ENCODE measurements at places on chromosomes 2 and 18.
A peak's percentile ranks its signal among the peaks of the same experiment; 100 is the strongest.

DNA sequence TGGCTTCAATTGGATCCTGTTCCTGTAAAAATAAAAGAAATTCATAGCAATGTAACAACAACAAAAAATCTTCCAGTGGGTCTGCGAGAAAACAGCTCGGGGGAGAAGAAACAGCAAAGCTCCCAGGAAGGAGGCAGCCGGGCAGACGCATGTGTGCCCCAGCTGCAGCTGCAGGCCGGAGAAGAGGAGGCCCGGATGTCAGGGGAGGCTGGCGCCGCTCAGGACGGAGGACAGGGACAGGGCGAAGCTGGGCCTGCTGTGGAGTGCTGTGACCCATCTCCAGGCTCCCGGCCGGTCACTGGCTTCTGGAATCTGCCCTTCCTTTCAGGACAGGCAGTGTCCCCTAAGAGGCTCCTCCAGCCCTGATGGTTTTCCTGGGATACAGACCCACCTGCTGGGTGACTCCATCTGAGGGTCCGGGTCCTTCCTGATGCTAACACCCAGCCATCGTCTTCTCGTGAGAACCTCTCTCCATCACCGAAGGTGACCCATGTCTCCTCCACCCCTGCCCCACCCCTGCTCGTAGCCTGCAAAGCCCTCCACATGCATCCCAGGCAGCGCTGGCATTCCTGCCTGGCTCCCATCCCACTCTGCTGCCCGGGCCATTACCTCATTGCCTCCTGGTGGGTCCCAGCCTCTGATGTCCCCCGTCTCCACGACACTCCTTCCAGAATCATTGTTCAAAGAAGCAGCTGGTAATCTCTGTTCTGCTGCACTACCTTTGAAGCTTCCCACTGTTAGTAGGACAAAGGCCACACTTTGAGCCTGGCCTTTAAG is 145.4 kb upstream of the TWIST2 start:
- DNase-seq: no peak

- DNase-seq: no peak
Observed at GRCh38 chr2:203471323-203471722, 63.8 kb downstream of the RAPH1 start.

DNA sequence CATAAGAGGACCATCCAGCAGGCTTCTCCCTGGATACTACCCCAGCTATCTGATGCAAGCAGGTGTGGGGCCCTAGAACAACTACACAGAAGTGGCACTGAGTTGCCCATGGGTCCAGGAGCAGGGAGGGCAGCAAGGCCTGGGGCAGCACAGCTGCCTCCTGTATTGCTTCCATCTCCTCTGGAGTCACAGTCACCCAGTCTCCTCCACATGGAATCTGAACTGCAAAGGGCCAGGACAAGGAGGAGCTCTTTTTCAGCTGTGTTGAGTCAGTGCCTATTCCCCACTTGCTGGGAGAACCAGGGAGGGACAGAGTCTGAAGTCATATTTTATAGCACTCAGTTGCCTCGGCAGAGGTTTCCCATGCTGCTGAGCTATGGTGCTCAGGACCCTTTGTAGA is 67.9 kb upstream of the ALPP start:
- DNase-seq: no peak

DNA sequence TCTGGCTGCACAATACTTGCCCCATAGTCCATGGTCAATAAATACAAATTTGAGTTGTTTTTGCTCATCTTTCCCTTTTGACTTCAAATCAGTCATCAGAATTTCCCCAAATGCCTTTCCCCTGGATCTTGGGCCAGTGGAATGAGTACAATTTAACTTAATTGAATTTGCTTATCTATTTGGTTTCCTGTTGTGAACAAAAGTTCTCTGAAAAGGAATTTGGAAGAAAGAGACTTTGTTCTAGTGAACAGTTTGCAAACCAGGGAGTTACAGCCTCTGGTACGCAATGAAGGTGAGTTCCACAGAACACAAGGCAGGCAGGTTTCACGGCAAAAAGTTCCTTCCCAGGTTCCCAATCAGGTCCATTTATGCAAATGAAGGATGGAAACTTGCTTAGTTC is 1.2 kb upstream of the UGT1A1 start:
- DNase-seq: no peak

DNA sequence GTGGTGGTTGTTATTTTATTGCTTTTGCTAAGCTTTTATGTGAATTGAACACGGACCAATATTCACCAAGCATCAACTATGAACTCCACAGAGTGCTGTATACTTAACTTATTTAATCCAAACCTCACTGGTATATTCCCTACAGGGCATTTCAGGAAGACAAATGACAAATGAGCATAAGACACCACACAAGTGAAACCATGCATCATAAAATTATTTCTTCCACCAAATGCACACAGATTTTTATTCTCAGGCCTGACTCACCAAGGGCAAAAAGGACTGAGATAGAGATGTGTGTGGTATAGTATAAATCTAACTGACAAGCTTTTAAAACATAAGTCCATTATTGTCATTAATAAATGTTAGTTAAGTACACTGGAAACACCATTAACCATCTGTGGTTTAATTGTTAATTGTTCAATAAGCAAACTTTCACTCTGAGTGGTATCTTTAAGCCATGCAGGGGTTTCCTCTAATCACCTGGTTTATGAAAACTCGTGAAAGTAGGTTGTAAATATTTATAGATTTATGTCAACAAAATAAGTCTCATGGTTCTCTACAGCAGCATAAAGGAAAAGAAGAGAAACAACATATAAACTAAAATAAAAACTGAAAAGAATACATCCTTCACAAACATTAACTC is 77.6 kb upstream of the CRIM1 start:
- DNase-seq: no peak

DNA sequence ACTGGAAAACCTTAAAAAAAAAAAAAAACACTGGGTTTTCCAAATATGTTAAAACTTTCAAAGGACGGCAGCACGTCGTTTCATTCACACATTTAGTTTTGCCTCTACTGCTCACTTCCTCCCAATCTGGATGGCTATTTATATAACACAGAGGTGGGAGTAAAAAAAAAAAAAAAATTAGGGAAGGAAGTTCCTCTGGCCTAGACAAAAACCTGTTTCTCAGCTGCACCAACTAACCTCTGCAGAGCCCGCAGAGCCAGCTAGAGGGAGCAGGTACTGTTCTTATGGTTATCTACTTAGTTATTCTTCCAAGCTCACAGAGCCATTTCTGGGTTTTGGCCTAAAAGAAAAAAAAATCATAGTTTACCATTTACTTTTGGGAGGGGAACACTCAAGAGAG is 28.1 kb downstream of the SLC1A4 start:
- peak; percentile 26 for DNase-seq

DNA sequence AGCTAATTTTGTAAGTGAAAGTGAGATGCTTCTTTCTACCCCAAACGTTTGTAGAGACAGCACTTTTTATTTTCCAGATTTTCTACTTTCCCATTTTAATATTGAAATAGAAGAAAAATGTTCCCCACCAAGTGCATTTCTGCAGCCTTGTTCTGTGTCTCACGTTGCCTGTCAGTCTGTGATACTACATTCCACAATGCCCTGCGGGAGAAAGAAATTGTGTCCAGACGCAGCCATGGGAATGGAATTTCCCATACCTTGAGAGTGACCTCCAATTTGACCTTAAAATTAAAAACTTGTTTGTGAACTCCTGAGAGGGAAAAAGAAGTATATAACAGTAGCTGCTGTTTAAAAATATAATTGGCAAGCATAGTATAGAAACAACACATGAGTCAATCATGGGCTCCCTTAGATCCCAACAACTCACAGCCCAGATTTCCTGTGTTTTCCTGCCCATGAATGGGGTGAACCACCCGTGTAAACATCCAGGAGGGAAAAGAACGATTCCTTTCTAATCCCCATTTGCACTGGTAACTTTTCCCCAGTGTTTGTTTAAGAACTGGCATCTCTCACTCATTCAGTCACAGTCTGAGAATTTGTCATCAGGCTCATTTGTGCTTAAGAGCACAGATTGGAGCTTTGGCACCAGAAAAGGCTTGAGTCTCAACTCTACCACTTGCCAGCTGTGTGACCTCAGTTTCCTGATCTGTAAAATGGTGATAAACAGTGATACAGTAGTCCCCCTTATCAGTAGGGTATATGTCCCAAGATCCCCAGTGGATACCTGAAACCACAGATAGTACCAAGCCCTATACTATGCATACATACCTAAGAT is 166.1 kb upstream of the ZNF521 start:
- DNase-seq: peak; percentile 9

- no peak for DNase-seq
Observed at GRCh38 chr2:145007093-145007959, 487.4 kb upstream of the ZEB2 start.

- DNase-seq: no peak
Observed at GRCh38 chr2:106812383-106812782, 73.6 kb downstream of the ST6GAL2 start.

GRCh38 chr18:13539050-13539449 is 187.3 kb downstream of the FAM210A start:
- no peak for DNase-seq

- no peak for DNase-seq
Observed at GRCh38 chr2:39123436-39123999, 2.7 kb upstream of the SOS1 start.

- no peak for DNase-seq
Observed at GRCh38 chr18:49381267-49381845, 79.1 kb downstream of the DYM start.

DNA sequence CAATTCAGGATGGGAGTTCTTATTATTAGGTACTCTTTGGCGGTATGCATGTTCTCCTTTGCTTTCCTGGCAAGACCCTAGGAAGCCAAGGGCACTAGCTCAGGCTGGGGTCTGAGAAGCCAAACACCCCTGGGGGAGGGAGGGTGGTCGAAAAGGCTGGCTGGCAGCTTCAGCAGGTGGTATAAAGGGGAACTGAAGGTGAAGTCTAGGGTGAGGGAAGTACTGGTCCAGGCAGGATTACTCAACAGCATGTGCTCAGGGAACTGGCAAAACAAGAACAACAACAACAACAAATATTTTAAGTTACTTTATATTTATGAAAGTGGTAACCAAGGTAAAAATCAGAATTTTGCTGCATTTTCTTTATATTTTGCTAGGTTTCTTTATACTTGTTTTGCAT is 40.7 kb upstream of the PCBP1 start:
- no peak for DNase-seq

GRCh38 chr2:227022608-227023007 is 141.4 kb downstream of the COL4A4 start:
- DNase-seq: no peak

DNA sequence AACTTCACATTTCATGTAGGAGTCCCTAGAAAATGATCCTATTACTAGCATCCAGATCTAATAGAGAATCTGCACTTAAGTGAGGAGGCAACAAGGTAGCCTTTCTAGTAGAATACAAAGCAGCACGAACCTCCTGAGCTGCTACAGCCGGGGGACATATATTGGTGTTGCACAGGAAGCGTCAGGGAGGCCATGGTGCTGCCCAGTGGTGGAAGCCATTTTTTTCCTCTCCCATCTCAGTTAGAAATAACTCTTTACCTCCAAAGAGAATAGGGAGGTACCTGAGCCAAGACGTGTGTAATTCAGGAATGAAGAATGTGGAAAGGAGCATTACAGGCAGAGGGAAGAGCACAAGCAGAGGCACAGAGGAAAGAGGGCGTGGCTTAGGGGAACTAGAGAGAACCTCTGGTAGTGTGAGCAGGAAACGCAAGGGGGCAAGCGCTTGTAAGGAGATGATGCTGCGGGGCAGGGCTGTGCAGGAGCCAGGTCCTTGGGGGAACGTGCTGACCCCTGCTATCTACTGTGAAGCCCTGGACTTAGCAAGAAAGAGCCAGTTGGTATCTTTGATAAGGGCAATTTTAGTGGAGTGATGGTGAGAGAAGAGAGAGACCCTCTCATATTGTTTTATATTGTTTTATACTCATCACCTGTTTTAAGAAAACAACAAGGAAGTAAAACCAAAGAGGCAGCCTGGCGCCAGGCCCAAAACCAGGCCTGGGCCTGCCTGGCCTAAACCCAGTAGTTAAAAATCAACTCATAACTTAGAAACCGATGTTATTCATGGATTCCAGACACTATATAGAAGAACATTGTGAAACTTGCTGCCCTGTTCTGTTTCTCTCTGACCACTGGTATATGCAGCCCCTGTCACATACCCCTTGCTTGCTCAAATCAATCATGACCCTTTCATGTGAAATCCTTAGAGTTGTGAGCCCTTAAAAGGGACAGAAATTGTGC is 50.0 kb upstream of the TTC39C start:
- no peak for DNase-seq

GRCh38 chr2:102401456-102401855 is 21.5 kb upstream of the IL18RAP start:
- DNase-seq: no peak

DNA sequence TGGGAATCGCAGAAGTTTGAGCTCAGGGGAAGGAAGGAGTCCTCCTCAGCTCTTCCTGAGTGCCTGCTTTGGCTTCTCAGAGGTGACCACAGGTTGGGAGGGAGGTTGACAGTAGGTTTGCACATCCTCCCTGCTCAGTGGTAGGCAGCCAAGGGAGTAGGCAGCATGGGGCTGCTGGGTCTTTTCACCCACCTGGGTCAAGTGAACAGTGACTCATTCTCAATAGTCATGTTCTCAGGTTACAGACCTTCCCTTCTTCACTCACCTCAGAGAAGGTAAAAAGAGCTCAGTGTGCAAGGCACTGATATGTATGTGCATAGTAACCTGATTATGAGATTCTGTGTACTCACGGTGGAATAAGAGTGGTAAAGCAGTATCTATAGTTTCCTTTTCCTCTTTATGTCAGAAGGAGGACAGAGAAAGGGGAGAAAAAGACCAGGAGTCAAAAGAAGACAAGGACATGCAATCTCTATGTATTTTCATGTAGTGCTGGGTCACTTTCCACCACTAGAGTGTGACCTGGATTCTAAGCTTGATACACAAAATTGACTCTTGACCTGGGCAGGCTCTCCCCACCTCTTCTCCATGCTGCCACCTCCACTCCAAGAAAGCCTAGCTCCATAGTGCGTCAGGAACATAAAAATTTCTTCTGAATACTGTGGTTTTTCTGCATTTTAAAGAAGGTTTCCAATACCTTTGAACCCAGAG is 36.5 kb upstream of the ASNSD1 start:
- no peak for DNase-seq

DNA sequence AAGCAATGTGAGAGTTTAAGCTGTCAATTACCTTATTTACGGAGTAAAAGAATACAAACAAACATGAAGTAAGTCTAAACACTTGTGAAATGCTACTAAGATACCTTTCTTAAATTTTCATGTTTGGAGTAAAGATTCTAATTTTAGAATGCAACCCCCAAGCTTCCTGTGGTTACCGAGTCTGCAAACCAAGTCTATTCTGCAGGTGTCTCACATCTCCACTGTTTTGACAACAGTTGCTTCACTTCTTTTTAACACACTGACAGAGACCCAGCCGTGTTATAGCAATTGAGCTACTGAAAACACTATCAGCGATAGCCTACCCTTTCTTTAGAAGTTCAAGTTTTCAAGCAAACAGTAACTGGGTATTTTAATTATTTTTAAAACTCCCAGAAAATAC is 608.3 kb downstream of the ERBB4 start:
- DNase-seq: no peak

Data from neural progenitor cell (in vitro differentiated cells).